Retina (tissue), 1 donor: ENCODE measurements at places on chromosomes 16 and 17.

DNA sequence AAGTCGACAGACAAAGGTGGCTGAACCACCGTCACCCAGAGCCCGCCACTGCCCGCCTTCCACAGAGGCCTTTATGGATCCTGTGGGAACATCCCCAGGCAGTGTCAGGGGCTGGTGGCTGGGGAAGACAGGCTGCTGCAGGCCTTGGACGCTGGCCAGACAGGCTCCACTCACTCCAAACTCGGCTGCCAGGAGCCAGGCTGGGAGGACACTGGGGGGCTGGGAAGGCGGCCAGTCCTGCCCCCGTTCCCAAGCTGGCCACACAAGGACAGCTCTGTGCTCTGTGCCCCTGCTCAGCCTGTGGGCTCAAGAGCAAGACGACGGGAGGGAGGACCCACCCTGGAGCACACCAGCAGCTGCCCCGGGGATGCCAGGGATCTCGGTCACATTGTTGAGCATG is 7.6 kb upstream of the LCAT start:
- no peak for DNase-seq

GRCh38 chr17:35189291-35189690 is 4.9 kb downstream of the SLC35G3 start:
- DNase-seq: no peak

GRCh38 chr17:39800540-39800939 is 62.8 kb downstream of the GRB7 start:
- DNase-seq: no peak

DNA sequence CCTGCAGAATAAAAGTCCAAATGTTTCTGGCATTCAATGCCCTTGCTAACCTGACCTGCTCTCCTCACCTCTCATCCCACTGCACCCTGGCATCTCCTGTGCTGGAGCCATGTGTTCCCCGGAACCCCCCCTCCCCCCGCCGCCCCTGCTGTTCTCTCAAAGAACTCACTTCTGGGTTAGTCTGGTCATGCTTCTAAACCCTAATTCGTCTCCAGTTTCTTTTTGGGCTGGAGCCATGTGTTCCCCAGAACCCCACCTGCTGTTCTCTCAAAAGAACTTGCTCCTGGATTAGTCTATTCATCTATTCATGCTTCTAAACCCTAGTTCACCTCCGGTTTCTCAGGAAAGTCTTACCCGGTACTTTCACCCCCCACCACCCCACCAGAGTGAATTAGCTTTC is 808 bp upstream of the ALOX15 start:
- DNase-seq: no peak

DNA sequence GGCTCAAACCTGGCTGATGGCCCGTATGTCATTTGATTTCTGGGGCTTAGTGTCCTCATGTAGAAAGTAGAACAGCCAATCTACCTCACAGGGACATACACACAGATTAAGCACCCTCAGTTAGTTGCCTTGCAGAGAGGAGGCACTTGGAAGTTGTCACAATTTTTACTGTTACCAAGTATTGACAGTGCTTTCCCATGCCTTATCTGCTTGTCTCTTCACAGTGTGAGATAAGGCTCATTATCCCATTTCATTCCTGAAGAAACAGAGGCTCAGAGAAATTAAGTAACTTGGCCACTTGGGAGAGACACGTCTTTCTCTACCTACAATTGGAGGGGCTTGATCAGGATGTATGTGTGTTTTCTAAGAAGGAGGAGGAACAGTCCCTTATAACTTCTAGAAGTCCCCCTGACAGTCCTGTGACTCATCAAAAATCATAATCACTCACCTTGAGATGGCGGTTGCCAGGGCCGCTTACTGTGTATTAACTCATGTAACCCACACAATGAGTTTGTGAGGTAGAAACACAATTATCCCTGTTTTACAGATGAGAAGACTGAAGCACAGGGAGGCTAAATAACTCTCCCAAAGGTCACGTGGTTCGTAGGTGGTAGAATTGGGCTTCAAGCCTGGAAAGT is 56.9 kb upstream of the LHX1 start:
- no peak for DNase-seq

- no peak for DNase-seq
Observed at GRCh38 chr17:27322026-27322425, 28.1 kb downstream of the WSB1 start.

- DNase-seq: no peak
Observed at GRCh38 chr16:56212144-56212543, 20.9 kb downstream of the GNAO1 start.

- DNase-seq: no peak
Observed at GRCh38 chr17:42673266-42673884, 3.4 kb downstream of the PLEKHH3 start.

DNA sequence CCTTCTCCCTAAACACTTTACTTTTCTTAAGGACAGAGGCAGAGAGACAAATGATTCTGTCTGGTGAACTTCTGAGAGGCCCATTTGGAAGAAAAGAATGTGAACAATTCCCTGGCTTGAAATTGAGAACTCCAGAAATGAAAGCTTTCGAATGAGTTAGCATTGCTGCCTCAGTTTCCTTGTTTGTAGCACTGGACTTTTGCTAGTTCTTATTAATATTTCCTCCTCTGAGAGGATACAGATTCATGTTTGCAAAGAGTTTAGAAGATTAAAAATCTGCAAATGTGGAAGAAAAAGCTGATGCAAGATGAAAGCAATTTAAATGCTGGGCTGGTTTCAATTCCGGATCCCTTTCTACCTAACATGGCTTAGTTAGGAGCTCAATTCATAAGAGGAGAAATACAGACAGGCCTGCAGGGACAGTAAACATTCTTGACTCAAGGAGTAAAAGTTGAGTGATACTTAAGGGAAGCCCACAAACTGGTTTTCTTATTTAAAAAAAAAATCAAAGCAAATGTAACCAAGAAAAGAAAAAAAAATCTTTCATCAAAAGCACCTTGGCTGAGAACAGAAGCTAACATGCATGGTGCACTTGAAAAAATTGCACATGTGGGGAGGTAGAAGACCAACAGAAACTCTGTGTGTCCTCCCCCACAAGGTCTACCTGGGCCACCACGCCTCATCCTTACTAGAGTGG is 27.1 kb downstream of the HNF1B start:
- DNase-seq: no peak

DNA sequence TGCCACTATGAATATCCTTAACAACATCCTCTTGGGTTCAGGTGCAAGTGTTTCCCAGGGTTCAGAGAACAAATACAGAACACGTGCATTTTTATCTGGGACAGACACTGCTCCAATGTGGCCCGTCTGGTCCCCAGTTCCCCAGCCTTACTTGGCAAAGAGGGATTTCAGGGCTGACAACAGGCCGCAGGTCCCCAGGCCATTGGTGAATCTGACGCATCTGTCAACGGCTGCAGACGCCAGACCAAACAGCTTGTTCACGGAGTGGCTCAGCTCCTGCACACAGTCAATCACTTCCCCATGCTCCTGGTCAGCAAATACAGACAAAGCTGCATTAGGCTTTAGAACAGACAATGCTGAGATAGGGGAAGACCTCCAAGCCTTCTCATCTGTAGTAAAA is 36.2 kb downstream of the COG7 start:
- DNase-seq: no peak

DNA sequence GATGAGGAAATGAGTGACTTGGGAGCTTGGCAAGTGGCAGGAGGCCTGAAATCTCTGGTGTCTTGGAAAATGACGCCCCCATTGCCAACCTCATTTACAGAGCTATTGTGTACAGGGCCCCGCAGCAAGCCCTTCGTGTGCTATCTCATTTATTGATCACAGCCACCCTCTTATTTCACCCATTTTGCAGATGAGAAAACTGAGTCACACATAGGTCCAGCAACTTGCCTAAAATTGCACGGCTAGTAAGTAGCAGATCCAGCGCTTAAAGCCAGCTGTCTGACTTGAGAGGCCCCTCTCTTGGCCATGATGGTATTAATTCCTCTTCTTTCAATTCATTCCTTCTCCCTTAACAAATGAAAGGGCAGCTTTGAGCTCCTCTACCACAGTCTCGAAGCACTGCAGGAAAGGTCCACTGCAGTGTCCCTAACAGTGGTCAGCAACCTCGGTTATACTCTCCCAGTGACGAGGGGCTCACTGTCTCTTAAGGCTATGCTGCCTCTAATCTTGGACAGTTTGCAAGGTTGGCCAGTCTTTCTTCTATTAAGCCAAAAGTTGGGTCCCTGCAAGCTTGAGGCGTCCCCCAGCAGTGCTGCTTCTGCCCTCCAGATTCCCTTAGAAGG is 162.2 kb downstream of the COPRS start:
- DNase-seq: peak; percentile 26

DNA sequence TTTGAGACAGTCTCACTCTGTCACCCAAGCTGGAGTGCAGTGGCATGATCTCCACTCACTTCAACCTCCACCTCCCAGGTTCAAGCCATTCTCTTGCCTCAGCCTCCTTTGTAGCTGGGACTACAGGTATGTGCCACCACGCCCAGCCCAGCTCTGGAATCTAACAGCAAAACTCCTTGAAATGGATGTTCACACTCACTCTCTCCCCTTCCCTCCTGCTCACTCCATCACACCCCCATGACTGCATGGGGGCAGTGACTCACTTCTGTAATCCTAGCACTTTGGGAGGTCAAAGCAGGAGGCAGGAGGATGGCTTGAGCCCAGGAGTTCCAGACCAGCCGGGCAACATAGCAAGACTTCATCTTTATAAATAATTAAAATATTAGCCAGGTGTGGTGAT is 11.1 kb upstream of the TFAP4 start:
- DNase-seq: no peak
